ENCODE measurements at places on chromosomes 4 and X.

DNA sequence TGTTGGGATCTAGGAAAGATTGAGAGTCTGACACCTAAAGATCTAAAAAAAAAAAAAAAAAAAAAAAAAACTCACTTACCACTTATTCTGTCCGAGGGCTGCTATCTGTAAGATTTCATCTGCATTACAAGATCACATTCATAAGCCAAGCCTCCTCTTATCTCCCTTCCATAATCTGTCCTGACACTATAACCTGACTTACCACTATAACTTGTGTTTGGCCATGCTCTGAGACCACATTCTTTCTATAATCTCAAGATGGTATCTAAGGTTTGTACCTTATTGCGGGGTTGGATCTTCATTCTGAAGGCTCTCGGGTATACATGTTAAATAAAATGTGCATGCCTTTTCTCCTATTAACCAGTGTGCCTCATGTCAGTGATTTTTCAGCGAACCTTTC lies 144.4 kb downstream of the MAGEB17 start:
- no peak for DNase-seq

DNA sequence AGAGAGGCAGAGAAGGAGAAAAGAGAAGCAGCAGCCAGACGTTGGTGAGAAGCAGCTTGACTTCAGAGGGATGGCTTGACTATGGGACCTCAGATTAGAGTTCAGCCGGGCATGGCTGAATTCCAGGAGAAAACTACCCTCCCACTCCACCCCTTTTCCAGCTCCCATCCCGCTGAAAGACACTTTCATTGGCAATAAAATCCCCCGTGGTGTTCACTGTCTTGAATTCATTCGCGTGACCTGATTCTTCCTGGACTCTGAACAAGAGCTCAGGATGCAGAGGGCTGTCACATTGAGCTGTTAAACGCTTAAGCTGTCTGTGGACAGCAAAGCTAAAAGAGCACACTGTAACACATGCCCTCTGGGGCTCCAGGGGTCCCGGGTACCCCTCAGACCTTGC lies 1575.3 kb upstream of the AGA start:
- DNase-seq = no peak

GRCh38 chr4:38846015-38846414 lies 10.6 kb downstream of the TLR6 start:
- no peak for DNase-seq

GRCh38 chr4:87227751-87228151 lies 7.3 kb upstream of the KLHL8 start:
- no peak for DNase-seq

- DNase-seq = no peak
Observed at GRCh38 chr4:10172278-10172921, 55.8 kb upstream of the WDR1 start.

DNA sequence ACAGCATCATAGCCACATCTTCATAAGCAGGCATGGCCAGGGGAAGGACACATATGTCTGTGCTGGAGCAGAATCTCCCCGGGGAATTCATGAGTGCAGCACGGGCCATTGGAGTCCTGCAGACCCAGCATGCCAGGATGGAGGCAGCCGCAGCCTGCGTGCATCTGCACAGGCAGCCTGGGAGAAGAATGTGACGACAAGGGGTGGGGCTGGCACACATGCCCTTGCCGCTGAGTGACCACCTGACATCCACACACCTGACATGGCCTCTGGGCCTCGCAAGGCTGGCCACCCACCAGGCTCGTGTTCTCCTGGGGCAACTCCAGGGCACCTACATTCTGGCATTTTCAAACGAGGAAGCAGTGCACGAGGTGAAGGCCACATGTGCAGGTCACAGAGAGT lies 66.2 kb upstream of the AFAP1 start:
- no peak for DNase-seq

- no peak for DNase-seq
Observed at GRCh38 chr4:4864940-4865704, 5.7 kb downstream of the MSX1 start.

GRCh38 chrX:4844376-4844775 lies 1130.9 kb upstream of the PRKX start:
- no peak for DNase-seq

DNA sequence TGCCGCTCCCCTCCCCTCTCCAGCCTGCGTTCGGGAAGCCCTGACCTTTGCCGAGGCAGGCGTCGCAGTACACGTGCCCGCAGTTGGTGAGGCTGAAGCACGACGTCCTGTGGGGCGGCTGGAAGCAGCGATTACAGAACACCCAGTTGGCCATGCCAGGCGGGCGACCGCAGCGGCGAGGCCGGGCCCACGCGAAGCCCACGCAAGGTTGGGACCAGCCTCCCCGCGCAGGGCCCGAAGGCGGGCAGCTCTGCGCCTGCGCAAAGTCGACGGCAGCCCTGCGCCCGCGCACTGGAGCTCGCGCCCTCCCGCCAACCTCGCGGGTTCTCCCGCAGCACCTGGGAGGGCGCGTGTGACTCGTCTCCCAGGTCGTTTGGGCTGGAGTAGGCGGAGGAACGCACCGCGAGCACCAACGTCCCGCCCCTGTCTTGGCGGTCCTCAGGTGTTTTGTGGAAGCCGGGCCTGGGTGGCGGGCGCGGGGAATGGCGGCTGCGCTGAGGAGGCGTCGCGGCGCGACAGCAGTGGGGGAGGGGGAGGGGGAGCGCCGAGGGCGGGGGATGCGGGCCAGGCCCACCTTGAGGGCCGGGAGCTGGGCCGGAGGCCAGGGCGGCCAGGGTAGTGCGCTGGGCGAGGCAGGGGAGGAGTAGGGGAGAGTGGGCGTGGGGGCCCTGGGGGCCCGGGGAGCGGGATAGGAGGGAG lies at the start of gene RNF212:
TSS of gene RNF212 (minus strand) at position 254 of the 699 bp plus-strand sequence. CDS start at position 154, 100 bp downstream.
- DNase-seq = no peak

GRCh38 chrX:41033299-41033698 lies 51.9 kb upstream of the USP9X start:
- no peak for DNase-seq

DNA sequence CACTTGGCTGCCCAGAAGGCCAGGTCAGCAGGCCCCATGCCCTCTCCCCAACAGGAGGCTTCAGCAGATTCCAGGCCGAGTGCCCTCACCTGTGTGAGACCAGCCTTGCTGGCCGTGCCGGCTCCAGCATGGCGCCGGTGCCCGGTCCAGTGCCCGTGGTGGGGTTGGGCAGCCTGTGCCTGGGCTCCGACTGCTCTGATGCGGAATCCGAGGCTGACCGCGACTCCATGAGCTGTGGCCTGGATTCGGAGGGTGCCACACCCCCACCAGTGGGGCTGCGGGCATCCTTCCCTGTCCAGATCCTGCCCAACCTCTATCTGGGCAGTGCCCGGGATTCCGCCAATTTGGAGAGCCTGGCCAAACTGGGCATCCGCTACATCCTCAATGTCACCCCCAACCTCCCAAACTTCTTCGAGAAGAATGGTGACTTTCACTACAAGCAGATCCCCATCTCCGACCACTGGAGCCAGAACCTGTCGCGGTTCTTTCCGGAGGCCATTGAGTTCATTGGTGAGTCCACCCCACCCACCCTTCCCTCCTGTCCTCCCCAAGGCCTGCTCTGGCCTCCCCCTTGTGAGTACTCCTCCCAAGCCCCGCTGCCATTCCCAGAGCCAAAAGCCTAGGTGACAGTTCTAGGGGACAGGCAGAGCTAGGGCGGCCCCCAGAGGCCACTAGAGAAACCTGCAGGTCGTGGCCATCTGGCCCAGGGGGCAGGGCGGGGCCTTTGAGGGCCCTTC lies 2.3 kb downstream of the DUSP9 start:
- DNase-seq = no peak

- no peak for DNase-seq
Observed at GRCh38 chr4:120622601-120623000, 299.9 kb downstream of the PRDM5 start.

DNA sequence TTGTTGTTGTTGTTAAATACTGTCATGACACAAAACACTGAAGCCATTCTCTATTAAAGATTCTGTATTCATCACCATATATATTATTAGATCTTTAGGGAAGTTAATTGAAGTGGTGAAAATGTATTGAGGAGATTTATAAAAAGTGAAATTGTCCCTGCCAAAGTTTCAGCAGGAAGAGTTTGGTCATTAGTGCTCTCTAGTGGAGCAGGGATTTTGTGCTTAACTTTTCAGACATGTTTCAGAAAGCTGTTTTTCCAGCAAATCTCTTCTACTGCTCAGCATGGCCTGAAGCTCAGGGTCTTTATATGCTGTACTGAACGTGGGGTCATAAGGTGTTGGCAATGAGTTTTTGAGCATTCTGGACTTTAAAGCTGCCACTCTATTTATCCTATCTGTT lies 36.7 kb upstream of the CXXC4 start:
- no peak for DNase-seq
